ENCODE measurements at places on chromosomes 16 and 17.
A peak's percentile ranks its signal among the peaks of the same experiment; 100 is the strongest.

DNA sequence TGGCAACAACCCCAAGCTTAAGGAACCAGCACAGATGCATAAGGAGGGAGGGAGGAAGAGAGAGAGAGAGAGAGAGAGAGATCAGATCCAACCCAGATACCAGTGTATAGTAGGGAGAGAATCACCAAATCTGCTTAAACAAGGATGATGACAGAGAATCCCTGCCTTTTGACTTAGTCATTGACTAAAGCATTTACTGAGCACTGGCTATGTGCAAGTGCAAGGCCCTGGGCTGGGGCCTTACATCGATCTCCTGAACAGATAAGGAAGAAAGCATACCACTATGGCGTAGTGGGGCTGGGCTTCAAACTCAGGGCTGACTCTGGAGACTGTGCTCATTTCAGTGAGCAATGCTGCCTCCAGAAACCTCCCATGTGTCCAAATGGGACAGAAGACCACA, 15.8 kb downstream of the TSNAXIP1 start:
- DNase-seq: no peak

DNA sequence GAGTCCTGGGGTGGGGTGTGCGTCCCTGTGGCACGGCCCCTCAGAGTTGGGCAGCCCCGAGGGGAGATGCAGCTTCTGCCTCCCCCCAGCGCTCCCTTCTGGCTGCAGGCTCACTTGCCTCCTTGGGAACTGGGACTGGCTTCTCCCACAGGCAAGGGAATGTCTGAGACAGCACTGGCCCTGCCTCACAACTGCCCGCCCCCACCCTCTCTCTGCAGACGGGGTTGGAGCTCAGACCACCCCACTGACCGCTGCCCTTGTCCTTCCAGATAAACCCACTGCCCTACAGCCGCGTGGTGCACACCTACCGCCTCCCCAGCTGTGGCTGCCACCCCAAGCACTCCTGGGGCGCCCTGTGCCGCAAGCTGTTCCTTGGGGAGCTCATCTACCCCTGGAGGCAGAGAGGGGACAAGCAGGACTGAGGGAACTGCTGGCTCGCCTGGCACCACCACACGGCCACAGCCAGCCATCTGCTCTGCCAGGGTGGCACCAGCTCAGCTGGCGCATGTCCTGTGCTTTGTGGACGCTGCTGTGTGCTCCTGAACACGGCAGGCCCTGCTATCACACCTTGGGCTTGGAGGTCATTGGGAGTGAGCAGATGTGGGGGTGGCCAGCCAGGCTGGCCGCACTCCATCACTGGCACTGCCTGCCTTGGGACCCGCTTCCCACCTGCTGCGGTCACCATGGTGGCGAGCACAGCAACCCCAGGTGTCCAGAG, 7.1 kb upstream of the RAB40C start:
- DNase-seq: no peak

DNA sequence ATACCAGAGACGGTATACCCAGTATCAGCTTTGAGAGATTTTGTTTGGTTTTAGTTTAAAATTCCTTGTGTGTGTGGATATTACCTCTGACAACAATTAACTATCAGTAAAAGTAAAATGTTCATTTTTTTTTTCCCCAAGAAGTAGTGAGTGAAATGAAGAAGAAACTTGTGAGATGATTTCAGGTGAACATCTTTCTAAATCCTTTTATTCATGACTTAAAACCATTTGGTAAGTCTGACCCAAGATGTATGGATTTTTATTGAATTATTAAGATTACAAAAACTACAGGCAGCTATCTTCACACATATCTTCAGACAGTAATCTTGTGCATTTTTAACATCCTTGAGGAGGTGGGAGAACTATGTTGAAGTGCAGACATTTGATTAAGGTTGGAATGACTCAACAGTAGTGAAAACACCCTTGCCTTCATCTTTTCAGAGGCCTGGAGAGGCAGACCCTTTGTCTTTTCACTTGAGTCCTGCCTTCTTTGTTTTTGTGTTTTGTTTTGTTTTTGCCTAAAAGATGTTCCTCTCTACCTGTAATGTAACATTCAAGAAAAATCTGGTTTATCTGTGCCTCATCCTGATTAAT, 240.3 kb upstream of the TBX2 start:
- DNase-seq: no peak

GRCh38 chr17:77563439-77564102, 394.9 kb upstream of the TNRC6C start:
- DNase-seq: no peak

- no peak for DNase-seq
Measured at GRCh38 chr16:1497014-1497598, 3.9 kb downstream of the TELO2 start.

DNA sequence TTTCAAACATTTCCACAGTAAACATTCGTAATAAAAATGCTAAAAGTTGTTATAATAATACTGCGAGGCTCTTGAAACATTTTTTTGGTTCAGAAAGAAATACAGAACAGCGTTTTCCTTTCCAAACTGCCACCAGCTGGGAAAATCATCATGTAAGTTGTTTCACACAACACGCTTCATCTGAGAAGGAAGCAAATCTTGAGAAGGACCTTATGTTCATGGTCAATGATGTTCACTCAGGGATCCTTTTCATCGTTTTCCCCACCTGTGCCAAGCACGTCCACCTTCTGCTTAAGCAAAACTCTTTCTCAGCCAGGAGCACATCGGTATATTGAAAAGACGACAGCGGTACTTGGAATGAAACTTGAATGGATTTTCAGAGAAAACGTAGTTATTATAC, 274.5 kb upstream of the ELAC2 start:
- DNase-seq: no peak

DNA sequence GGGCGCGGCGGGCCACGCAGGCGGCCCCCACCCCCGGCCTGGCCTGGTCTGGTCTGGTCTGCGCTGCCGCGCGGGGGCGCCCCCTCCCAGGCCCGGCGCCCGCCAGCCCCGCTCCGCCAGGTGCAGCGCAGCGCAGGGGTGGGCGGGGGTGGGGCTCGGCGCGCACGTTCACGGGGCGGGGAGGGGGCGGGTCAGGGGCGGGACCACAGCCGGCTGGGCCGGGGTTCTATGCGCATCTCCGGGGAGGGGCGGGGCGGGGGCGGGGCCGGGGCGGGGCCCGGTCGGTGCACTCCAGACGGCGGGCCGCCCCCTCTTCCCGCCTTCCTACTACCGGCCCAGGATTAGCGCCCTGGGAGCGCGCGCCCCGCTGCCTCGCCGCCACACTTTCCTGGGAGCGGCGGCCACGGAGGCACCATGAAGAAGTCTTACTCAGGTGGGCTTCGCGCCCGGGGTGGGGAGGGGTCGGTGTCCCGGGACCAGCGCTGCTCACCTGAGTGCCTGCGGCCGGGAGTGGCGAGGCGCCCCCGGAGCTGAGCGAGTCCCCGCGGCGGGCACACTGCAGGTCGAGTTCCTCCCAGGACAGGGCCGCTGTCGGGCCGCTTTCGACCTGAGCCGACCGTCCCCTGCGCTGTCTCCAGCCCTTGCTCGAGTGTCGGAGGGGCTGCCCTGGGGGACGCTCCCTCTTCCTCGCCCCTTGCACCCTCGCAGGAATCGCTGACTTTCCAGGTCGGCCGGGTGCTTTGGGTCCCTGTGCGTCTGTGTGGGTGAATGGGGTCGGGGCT, 140.5 kb downstream of the SEC14L1 start:
- DNase-seq: no peak

DNA sequence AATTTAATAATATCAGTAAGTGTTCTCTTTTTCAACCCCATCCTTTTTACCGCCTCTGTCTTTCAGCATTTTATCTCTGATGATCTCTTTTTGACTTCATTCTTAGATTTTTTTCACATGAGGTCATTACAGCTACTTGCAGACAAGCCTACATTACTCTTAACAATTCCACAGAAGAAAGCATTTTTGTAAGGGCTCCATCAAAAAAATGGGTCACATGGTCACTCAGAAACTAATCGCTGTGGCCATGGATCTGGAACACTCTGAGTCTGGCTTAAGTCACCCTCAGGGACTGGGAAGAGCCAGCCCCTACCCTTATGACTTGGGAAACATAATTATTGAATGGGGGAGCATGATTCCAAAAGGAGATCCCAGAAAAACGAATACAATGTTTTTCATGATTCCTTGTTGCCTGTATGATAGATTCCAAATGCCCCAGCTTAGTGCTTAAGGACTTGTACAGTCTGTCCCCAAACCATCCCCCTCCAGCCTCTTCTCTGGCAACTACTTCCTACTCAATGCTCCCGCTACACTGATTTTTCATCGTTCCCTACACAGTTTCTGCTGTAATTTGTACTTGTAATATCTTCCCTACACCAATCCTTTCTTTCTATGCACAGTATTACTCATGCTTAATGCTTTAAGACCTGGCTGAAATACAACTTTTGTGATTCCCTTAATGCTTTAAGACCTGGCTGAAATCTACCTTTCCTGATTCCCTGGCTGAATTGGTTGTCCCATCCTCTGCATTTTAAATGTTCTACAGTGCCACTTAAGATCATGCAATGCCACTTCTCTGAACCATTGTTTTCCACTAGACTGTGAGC, 457.8 kb downstream of the HS3ST4 start:
- DNase-seq: no peak

DNA sequence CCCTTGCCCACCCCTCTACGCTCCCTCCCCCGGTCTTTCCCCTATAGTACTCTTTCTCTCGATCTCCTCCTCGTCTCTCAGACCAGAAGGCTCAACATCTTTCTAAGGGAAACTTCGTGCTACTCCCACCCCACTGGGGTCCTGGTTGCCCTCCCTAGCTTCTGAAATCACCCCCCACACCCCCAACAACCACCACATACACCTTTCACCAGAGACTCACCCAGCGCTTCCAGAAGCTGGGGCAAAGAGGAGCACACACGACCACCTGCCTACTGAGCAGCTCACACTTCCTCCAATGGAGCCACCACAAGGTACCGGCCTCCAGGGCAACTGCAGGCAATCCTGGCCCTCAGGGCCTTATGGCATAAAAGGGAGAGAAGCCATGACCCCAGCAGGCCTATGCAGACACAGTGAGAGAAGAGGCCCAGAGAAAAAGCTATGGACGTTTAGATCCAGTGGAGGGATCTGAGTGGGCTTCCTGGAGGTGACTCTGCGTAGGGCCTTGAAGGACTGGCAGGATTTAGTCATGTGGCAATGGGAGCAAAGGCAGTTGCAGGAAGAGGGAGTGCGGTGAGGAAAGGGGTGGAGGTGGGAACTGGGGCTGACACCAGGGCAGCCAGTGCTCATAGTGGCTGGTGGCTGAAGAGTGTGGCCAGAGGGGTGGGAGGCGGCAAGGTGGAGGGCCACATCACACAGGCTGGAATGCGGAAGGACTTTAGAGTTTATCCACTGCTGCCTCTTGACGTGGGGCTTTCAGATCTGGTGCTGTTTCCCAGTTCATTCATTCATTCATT, 12.1 kb upstream of the TMEM92 start:
- DNase-seq: no peak

- no peak for DNase-seq
Measured at GRCh38 chr17:43879723-43880419, 27.5 kb downstream of the MPP2 start.

- DNase-seq: no peak
Measured at GRCh38 chr16:79286646-79287423, 313.7 kb downstream of the MAF start.

- DNase-seq: no peak
Measured at GRCh38 chr17:50209472-50210239, 8.2 kb upstream of the COL1A1 start.

- DNase-seq: peak; percentile 0
Measured at GRCh38 chr16:15427648-15428239, 6.6 kb upstream of the BMERB1 start.

DNA sequence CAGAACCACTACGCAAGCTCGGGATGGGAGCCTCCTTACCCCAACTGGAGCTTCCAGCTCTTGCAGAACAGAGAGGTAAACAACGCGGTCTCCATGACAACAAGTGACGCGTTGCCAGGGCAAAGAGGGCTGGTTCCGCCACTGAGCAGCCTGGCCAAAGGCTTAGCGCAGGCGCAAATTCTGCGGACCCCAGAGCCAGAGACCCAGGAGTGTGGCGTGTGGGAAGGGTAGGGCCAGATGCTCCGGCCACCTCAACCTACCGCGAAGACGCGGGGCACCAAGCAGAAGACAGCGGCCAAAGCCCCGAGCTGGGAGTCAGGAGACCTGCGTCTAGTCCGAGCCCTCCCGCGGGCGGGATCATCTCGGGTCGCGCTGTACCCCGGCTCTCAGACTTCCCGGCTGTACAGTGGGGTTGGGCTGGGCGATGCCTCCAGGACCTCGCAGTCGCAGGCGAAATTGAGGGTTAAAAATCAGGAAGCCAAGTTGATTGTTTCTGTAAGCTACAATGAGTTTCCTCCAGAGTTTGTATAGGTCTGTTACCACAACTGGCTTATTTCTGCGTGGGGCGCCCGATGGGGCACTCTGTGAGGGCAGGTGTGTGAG, at the start of gene TEKT1:
Gene TEKT1 (minus strand): TSS at position 69 of the 603 bp plus-strand sequence. CDS start 1,353 bp downstream, outside the sequence.
- DNase-seq: peak; percentile 53

DNA sequence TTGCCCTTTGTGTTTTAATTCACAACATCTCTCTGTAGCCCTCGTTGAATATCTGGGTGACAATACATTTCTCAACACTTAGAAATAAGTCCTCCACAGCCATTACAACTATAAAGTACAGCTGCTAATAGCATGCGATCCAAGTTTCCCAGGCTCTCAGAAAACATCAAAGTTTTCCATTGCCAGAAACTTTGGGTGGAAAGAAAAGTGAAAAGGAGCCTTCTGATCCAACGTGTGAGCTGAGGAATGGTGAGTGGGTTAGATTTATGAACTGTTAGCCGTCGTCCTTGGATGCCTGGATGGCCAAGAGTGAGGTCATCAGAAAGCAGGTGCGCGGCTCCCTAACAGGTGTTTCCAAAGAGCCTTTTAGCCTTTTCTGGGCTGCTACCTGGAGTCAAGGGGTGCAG, 258.0 kb downstream of the PMP22 start:
- DNase-seq: no peak

DNA sequence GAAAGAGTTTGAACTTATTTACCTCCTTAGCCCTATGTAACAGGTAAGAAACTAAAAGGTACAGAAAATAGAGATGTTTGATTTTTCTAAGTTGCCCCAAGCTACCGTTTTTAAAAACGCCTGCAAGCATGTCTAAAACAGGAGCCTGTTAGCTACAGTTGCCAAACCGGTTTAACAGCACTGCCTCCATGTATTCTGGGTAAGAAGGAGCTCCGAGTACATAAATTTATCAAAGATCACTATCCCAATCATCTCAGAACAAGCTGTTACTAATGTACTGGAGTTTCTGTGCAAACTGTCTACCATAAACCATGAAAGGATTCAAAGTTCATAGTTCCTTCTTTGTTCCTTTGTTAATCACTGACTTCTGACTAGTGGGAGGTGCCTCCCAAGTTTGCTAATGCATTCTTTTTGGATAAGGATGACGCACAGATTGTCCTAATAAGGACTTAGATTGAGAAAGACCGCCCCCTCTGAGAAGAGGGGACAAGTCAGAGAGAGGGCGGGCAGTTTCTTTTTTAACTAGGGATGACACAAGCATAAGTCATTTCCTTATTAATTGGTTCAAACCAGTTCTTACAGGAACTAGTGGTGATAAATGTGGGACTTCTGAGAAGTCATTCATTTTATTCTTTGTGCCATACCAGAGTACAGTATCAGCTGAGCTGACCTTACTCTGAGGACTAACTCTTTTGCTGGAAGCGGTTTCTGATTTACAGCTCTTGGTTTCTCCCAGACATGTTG, 55.3 kb downstream of the TUBD1 start:
- DNase-seq: peak; percentile 99

- DNase-seq: no peak
Measured at GRCh38 chr16:14514967-14515366, 115.1 kb downstream of the PARN start.

- DNase-seq: no peak
Measured at GRCh38 chr17:78592991-78593329, 15.8 kb upstream of the DNAH17 start.
